ENCODE measurements at places on chromosomes 16 and 17. TPM values are rescaled to one million over a fixed set of nuclear protein-coding genes. Genes with fewer than 3 reads are reported as not detected.

The SCARF1 gene
- 19.1 TPM for total RNA-seq

The UQCRC2 gene
- total RNA-seq: 122 TPM

The RHBDL1 gene
- total RNA-seq: 0.42 TPM

The HSD17B1 gene
- total RNA-seq: 2.8 TPM

The TMC8 gene
- 9.3 TPM for total RNA-seq

The TRIM37 gene
- total RNA-seq: 17.9 TPM

The ENPP7 gene
- total RNA-seq: not detected

The PRR29 gene
- total RNA-seq: not detected

The CACNG3 gene
- total RNA-seq: not detected

The KIF2B gene
- not detected for total RNA-seq

The GPR139 gene
- not detected for total RNA-seq

The ASGR1 gene
- total RNA-seq: 1.9 TPM

The PIK3R5 gene
- total RNA-seq: 42.9 TPM

DNA sequence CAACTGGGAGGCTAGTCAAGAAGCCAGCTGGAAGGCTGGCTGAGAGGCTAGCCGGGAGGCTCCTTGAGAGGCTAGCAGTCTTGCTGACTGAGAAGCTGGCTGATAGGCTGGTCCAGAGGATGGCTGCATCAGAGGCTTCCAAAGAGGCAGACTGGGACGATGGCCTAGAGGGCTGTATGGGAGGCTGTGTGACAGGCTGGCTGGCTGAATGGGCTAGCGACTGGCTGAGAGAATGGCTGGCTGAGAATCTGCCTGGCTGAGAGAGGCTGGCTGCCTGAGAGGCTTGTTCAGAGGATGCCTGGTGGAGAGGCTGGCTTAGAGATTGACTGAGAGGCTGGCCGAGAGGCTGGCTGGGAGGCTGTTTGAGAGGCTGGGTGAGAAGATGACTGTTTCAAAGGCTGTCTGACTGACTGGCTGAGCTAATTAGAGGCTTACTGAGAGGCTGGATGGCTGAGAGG is 34.8 kb upstream of the ACSM2B start:
- no peak for DNase-seq

- DNase-seq: no peak
These were observed 143.1 kb upstream of the SDK2 start for GRCh38 chr17:73787076-73788059.

- no peak for DNase-seq
These were observed 27.0 kb upstream of the AKTIP start for GRCh38 chr16:53530046-53530445.

DNA sequence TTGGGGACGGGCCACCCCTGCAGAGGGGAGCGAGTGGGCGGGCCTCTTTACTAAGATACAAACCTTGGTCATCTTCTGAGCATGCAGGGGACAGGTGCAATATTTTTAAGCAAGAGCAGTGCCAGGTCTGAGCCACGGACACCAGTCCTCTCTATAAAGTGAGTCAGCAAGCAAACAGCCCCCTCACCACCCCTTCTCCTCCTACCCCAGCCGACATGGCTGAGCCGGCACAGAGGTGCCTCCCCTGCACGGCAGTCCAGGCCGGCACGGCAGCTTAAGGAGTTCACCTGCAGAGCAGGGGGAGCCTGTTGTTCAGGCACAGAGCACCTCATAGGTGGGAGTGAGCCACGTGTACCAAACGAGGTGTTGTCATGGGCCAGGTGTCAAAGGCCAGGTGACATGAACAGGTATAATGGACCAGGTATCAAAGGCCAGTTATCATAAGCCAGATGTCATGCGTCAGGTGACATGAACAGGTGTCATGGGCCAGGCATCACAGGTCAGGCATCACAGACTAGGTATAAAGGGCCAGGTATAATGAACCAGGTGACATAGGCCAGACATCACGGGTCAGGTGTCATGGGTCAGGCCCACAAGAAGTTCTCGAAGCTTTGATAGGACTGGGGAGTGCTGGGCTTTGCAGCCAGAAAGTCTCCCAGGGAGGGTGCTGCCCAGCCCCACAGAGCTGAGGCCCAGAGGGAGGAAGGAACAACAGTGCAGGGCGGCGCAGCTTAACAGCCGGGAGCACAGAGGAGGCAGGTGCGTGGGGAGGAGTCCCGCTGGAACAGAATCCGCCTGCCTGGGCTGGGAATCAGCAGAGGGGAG is 42.6 kb upstream of the ZNF469 start:
- no peak for DNase-seq

GRCh38 chr17:73467651-73468050 is 155.8 kb upstream of the CDC42EP4 start:
- DNase-seq: no peak

GRCh38 chr16:11423315-11424117 is 78.3 kb downstream of the RMI2 start:
- no peak for DNase-seq

- DNase-seq: no peak
These were observed 6.0 kb downstream of the TEKT5 start for GRCh38 chr16:10688726-10689125.

DNA sequence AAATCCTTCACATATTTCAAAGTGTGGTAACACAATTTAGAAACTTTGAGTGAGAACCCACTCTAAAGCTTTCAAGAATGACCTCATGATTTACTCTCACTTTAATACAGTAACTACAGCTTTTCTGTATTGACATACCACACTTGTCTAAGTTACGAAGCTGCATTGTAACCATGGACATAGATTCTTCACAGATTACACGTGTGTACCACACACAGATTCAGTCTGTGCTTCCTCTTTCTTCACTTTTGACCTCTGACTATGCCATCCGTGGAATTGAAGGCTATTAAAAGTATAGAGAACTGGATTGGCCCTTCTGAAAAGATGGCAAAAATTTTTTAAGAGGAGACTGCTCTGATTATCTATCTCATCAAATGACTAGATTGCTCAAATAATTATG is 172.7 kb downstream of the TANC2 start:
- no peak for DNase-seq

- no peak for DNase-seq
These were observed 55.2 kb upstream of the IRX5 start for GRCh38 chr16:54875443-54875842.

DNA sequence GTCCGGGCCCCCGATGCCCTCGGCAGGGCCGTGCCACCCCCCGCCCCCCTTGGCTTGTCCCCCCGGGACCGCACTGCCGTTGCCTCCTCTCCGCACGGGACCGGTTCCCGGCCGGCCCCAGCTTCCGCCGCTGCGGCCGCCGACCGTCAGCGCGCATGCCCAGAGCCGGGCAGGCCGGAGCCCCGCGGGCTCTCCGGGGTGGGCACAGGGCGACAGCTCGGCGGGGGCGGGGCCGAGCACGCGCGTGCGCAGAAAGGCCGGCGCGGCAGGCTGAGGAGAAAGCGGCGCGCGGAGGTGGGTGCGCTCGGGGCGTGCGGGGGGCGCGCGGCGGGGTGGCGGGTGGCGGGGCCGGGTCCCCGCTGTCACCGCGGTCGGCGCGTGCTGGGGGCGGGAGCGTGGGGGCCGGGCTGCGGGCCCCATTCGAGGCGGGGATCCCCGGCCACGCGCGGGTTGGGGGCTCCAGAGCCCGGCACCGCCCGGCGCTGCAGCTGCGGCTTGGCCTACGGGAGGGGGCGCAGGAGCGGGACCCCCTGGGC is at the start of gene TBC1D24:
TSS of gene TBC1D24 (plus strand) at position 251 of the 536 bp plus-strand sequence. CDS start 21,022 bp downstream, outside the sequence.
- no peak for DNase-seq

GRCh38 chr16:66188917-66189725 is 177.4 kb upstream of the CDH5 start:
- DNase-seq: no peak

GRCh38 chr17:36736201-36737156 is 135.1 kb downstream of the MRM1 start:
- no peak for DNase-seq

DNA sequence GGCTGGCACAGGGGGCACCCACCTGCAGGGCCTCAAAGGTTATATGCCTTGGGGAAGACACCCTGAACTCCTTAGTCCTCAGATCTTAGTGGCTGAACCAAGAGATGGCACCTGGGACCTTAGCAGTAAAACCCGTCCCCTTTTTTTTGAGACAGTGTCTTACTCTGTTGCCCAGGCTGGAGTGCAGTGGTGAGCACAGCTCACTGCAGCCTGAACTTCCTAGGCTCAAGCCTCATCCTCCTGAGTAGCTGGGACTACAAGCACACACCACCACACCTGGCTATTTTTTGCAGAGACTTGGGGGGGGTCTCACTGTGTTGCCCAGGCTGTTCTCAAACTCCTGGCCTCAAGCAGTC is 237.2 kb downstream of the MRTFB start:
- DNase-seq: no peak

DNA sequence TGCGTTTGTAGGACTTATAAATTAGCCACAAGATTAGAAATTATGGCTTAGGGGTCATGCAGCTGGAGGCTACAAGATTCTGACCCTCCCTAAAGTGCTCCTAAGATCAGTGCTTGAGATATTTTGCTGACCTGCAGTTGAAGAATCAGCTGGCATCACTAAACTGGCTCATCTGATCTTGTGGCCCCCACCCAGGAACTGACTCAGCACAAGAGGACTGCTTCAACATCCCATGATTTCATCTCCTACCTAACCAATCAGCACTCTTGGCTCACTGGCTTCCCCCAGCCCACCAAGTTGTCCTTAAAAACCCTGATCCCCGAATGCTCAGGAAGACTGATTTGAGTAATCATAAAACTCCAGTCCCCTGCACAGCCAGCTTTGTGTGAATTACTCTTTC is 86.4 kb upstream of the ERCC4 start:
- no peak for DNase-seq

DNA sequence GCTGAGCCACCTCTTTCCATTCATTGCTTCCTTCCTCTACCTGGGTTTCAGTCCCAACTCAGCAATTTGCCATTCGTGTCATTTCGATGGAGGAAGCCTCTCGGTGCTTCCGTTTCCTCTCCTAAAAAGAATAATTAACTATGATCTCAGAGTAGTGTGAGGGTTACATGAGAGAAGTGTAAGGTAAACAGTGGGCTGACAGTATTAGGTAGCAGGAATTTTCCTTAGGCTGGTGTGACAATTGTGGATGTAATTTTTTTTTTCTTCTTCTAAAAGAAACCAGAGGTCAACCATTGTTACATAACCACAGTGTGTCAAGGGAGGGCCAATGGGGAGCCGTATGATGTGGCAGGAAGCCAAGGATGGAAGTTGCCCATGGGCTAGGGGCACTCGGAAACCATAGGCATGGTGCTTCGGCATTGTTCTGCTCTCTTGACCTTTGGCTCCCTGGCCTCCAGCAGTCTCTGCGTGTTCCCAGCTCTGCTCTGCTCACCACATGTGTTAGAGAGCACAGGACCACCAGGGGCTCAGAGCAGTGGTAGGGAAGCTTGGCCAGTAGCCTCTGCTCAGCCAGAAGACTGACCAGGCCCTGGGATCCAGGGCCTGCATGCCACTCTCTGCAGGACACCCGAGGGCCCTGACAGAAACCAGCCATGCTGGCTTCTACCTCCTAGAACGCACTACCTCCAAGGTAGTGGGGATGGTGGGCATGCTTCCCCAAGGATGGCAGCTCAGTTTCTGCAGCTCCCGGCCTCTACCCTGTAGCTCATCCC is 2.0 kb upstream of the TOP2A start:
- no peak for DNase-seq

GRCh38 chr17:81193051-81193410 is 27.0 kb upstream of the AATK start:
- DNase-seq: no peak

DNA sequence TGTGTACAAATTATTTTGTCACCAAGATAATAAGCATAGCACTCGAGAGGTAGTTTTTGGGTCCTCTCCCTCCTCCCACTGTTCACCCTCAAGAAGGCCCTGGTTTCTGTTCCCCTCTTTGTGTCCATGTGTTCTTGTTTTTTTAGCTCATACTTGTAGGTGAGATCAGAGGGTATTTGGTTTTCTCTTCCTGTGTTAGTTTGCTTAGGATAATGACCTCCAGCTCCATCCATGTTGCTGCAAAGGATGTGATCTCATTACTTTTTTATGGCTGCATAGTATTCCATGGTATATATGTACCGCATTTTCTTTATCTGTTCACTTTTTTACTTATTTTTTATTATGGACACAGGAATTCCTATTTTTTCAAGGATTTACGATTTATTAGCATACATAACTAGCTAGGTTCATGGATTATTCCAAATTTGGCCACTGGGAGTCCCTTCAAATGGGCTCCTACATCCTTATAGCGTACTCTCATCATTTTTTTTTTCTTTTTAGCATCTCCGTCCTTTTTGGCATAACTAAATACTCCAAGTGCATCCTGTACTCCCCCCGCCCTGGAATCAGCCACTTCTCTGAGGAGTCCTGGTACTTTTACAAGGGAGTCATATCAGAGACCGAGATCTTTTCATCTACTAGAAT is 7.3 kb downstream of the TADA2A start:
- no peak for DNase-seq

GRCh38 chr16:4486126-4486893 is 10.1 kb downstream of the HMOX2 start:
- DNase-seq: no peak

GRCh38 chr17:41338961-41339485 is 11.6 kb downstream of the KRT33A start:
- DNase-seq: no peak

- DNase-seq: no peak
These were observed 885.8 kb downstream of the KCNJ2 start for GRCh38 chr17:71055128-71055527.

GRCh38 chr16:68267612-68268405 is 3.5 kb downstream of the SLC7A6 start:
- no peak for DNase-seq

DNA sequence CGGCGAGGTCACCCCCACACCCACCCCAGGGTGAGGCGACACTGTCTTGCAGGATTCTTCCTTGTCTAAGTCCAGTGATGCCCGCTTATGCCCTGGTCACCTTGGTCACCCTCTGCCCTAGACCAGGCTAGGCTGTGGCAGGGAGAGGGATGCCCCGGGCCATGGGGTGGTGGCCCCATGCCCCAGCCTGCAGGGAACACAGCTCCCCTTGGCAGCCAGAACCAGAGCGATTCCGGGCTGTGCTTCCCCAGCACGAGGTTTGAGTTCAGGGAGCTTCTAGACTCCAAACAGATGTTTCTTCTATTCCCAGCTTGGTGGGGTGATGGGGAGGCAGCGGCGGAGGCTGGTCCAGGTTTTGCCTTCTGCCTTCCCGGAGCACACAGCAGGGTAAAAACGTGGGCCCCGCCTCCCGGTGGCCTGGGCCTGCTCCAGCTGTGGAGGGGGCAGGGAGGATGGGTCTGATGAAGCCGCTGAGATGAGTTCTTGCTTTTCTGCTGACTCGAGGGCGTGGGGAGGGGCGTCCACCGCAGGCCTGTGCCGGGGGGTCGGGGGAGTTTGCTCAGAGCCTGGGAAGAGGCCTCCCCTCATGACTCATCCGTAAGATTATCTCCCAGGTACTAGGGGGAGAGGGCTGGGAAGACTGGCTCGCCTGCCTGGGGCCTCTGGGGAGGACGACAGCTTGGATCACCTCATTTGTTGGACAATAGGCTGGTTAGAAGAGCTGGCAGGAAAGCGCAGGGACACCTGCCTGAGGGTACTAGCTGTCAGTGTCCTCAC is 15.4 kb downstream of the SMTNL2 start:
- DNase-seq: no peak

- no peak for DNase-seq
These were observed 127.3 kb upstream of the MON1B start for GRCh38 chr16:77063676-77064016.
